AG04450 (cell line): ENCODE measurements at places on chromosomes 5 and 9. TPM values are rescaled to one million over a fixed set of nuclear protein-coding genes. Genes with fewer than 3 reads are reported as not detected.

- DNase-seq, result no peak
These were observed 16.2 kb upstream of the TLE4 start for GRCh38 chr9:79555474-79556089.

Gene FBN2
- 46.5 and 47.2 TPM in 2 replicates for polyA plus RNA-seq

- DNase-seq, result no peak
These were observed 2.5 kb upstream of the PLAC8L1 start for GRCh38 chr5:146107901-146108300.

- DNase-seq, result no peak
These were observed 92.0 kb downstream of the PHF2 start for GRCh38 chr9:93668261-93668871.

GRCh38 chr5:94422812-94423211, 195.6 kb downstream of the KIAA0825 start:
- DNase-seq, result no peak

GRCh38 chr9:135973277-135974219, 12.4 kb upstream of the UBAC1 start:
- no peak for DNase-seq

Gene KIF12
- polyA plus RNA-seq, result not detected in 2 replicates

GRCh38 chr5:159031513-159031912, 68.2 kb downstream of the EBF1 start:
- DNase-seq, result no peak

- DNase-seq, result no peak
These were observed 28.0 kb downstream of the ISOC1 start for GRCh38 chr5:129122560-129122959.

DNA sequence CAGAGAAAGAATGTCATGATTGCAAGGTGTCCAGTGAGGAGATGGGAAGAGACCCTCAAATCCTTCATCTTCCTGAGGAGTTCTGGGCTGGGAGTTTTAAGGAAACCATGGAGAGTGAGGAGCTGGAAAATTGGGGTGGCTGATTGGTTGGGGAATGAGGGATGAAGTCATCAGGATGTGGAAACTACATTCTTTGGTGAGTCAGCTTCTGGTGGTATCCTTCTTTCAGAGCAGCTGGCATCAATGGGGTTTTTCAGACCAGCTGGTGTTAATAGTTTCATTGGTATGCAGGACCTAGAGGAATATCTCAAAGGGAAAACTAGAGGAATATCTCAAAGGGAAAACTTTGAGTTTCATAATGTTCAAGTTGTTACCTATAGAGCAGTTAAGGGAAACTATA, 45.2 kb downstream of the RNF180 start:
- peak; percentile 42 for DNase-seq

GRCh38 chr9:111467778-111468367, 16.3 kb downstream of the ECPAS start:
- DNase-seq, result no peak

DNA sequence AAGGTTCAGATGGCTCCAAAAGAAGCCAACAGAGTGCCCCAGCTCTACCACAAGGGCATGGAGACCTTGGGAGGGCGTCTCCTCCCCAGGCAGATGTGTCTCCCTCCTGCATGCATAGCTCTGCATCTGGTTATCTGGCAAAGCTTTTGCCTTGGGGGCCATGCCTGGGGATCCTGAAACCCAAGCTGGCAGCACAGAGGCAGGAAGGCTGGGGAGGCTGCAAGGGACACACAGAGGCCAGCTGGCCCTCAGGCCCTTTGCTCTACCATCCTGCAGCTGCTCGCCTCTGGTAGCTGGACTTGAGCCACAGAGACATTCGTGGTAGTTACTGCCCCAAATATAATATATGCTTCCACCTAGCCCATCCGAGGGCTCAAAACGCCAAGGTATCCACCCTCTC, 3.9 kb downstream of the SEPTIN8 start:
- no peak for DNase-seq

Gene UGCG
- polyA plus RNA-seq, result 103 and 149 TPM in 2 replicates

Gene SOWAHA
- polyA plus RNA-seq, result 0.05 TPM in 1 of 2 replicates, not detected in the other

- DNase-seq, result no peak
These were observed 97.7 kb downstream of the FNBP1 start for GRCh38 chr9:129945314-129945713.

- no peak for DNase-seq
These were observed 571.1 kb upstream of the ZNF608 start for GRCh38 chr5:125317536-125317995.

GRCh38 chr9:89815061-89815902, 210.5 kb downstream of the GADD45G start:
- no peak for DNase-seq

DNA sequence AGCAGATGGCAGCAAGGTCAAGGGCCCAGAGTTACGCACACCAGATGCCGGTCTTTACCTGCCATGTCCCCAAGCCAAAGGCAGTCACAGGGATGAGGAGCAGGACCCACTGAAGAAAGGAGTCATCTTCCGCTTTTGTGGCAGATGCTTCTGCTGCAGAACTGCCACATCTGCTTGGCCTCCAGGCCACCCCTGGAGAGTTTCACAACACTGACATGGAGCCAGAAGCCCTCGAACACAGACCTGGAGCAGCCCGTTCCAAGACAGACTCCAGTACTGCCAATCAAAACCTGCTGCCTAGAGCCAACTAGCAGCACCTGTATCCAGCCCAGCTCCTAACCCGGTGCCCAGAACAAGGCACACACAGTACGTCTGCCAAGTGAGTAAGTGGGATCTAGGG, 1.5 kb downstream of the SURF1 start:
- no peak for DNase-seq

Gene ADAMTS16
- polyA plus RNA-seq, result 0.04 TPM in 1 of 2 replicates, not detected in the other

Gene EFNA5
- polyA plus RNA-seq, result 2.4 and 3.0 TPM in 2 replicates

DNA sequence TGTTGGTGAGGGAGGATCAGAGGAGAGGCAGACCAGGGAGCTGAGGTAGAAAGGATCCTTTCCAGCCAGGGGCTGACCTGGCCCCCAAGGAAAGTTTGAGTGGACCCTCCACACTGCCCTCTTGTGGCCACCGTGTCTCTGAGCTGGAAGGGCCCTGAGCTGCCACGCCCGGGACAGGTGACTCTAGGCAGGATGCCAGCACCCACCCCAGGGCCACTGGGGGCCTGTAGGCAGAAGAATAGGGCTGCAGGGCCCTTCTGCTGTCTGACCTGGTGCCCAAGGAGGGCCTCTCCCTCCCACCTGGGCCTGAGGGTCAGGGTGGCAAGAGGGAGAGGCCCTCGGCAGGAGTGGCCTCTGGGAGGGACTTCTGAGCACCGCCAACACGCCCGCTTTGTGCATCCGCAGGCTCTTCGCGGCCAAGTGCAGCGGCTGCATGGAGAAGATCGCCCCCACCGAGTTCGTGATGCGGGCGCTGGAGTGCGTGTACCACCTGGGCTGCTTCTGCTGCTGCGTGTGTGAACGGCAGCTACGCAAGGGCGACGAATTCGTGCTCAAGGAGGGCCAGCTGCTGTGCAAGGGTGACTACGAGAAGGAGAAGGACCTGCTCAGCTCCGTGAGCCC, 76.8 kb downstream of the LMX1B start:
- DNase-seq, result no peak

Gene ACTBL2
- 0.38 and 0.45 TPM in 2 replicates for polyA plus RNA-seq

GRCh38 chr9:4964540-4964939, 20.5 kb upstream of the JAK2 start:
- no peak for DNase-seq

Gene DOCK8
- 0.05 TPM in 1 of 2 replicates, not detected in the other for polyA plus RNA-seq

DNA sequence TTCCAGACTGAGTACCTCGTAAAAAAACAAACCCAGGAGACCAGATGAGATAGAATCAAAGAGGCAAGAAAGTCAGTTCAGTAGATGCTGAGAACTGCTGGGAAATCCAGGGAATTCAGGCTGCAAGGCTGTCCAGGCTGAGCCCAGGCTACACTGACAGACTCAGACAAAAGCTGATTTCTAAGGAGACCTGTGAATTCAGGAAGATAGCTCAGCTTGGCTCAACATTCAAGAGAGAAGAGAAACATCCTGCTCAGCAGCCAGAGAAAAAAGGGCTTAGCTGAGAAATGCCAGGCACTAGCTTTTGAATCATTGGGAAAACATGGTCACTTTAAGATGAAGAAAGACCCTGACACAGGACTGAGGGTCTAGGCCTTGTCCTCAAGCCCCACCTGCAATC, 118.2 kb upstream of the SLC44A1 start:
- no peak for DNase-seq

- no peak for DNase-seq
These were observed 100.5 kb upstream of the SPATA31D4 start for GRCh38 chr9:81827616-81828296.

Gene SAPCD2
- polyA plus RNA-seq, result 1.5 and 1.8 TPM in 2 replicates

DNA sequence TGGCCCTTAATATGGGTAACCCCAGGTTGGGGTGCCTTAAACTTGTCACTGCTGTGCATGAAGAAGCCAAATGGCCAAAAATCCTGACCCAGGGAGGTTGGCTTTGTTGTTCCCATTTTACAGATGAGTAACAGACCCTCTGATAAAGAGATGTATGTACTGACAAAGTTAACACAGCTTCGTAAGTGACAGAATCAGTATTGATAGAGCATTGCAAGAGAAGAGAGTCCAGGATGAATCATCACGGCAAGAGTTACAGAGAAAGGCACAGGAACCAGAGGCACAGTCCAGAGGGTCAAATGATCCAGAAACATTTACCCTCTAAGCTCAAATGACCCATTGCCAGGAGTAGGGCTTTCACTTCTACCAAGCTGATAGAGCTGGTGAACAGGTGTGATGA, 103.8 kb upstream of the SMC2 start:
- no peak for DNase-seq

DNA sequence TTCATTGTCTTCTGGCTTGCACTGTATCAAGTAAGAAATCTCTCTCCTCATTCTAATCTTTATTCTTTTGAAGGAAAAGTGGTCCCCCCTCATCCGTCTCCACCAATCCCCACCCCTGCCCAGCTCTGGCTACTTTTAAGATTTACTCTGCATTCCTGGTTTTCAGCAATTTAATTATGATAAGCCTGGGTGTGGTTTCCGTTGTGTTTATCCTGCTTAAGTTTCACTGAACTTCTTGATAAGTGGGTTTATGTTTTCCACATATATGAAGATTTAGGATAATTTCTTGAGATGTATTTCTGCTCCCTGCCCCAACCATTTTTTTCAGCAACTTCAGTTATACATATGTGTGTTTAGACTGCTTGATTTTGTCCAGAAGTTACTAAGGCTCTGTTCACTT, 46.5 kb downstream of the PTBP3 start:
- DNase-seq, result no peak

- peak; percentile 18 for DNase-seq
These were observed 665 bp downstream of the RASA1 start for GRCh38 chr5:87268126-87268969.

Gene FOXD4L4
- not detected in 2 replicates for polyA plus RNA-seq

Gene CCIN
- 0.48 and 0.71 TPM in 2 replicates for polyA plus RNA-seq

Gene ANKRD31
- 0.02 and 0.06 TPM in 2 replicates for polyA plus RNA-seq

DNA sequence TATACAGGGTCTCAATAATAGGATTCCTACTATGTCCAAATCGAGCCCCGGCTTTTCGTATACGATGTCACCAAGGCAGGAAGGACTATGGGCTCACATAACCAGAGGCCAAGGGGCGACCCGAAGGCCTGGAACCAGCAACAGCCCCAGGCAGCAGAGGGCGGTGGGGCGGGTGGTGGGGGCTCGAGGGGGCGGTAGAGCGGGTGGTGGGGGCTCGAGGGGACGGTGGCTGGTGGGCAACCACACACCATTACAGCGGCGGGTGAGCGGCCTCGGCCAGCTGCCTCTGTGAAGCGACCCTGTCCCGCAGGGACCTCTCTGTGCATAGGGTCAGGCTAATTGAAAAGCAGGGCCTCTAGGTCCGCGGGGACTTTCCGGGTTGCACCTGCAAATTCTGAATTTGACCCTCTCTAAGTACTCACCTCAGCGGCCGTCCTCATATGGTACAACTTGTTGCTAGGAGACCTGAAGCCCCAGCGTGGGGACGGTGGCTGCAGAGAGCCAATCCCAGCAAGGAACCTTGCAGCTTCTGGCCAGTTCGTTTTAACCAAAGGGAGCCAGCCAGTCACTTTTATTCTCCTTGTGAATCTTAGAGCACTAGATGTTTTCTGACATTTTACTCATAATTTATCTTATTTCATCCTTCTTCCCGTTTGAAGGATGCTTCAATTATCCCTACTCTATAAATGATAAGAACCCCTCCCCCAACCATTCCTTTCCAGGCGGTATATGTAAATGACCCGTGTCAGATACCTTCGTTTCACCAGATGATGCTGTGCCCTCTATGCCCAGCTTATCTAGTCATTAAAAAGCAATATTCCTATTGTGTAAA, at the start of gene NME5:
Gene NME5, minus strand, starts transcription at position 480 of the 832 bp plus-strand sequence. CDS start 648 bp downstream, outside the sequence.
- no peak for DNase-seq

DNA sequence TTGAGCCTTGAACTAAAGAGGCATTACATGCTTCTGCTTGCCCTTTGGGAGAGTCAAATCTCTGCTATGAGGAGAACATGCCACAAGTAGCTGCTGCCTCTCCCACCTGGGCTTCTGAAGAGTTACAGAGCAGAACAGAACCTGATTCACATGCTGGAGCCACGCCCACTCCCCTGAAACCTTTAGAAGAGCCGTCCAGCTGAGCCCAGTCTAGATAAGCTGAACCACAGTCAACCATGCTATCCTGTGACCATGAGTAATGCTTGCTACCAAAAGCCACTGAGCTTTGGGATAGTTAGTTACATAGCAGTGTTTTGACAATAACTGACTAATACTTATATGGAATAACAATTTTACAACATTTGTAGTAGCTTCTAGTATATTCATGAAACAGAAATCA, 111.0 kb upstream of the VCAN start:
- DNase-seq, result no peak

Gene PARP8
- polyA plus RNA-seq, result 19.0 and 25.1 TPM in 2 replicates

Gene FBXL7
- polyA plus RNA-seq, result 10.4 and 11.7 TPM in 2 replicates

Gene HCN1
- polyA plus RNA-seq, result not detected in 2 replicates

- DNase-seq, result no peak
These were observed 18.5 kb downstream of the MRPS27 start for GRCh38 chr5:72301557-72301956.

DNA sequence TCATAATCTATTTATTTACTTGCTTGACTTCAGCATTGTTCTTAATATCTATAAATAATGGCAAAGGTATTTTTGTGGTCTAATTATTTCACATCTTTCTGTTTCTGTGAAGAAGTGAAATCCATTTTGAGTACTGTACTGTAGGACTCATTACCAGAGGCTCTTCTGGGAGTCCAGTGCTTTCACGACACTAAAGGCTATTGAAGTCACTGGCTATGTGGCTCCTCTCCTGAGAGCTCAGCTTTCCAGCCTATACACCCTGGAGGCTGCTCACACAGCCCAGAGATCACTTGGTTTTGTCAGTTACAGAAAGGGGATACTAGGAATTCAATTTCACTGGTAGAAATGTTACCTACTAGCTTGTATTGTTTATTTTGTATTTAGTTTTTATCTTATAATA, 547.3 kb downstream of the TAF11L14 start:
- no peak for DNase-seq

- no peak for DNase-seq
These were observed 208.3 kb downstream of the ENC1 start for GRCh38 chr5:74432216-74432615.

- no peak for DNase-seq
These were observed 1059.1 kb upstream of the DMAC1 start for GRCh38 chr9:8858596-8859161.

Gene CAPSL
- polyA plus RNA-seq, result 0.09 and 0.19 TPM in 2 replicates

DNA sequence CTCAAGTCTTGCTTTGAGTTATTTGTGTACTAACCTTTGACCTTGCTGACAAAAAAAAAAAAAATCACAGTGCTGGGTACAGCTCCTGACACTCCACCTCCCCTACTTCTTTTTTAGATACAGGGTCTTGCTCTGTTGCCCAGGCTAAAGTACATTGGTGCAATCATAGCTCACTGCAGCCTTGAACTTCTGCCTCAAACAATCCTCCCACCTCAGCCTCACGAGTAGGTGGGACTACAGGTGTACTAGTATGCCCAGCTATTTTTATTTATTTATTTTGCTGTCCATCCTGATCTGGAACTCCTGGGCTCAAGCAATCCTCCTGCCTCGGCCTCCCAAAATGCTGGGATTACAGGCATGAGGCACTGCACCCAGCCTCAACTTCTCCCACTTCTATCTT, 57.2 kb upstream of the KCNMB1 start:
- DNase-seq, result no peak
